ENCODE measurements at places on chromosomes 13 and 19.

DNA sequence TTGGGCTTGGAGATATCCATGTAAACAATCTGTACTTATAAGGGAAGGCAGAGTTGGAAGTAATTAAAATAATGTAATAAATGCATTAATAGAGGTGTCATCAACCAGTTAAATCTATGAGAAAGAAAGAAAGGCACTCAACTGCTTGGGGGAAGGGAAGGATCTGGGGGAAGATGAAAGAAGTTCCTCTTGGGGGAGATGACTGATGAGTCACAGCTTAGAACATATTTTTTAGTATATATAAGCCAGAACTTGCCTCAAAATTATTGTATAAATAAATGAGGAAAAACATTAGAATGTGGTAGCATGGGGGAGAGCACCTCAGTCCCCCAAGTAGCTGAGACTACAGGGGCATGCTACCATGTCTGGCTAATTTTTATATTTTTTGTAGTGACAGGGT lies 205.8 kb downstream of the GGACT start:
- DNase-seq = no peak

- DNase-seq = no peak
These were observed 194.2 kb downstream of the RGCC start for GRCh38 chr13:41651413-41652058.

DNA sequence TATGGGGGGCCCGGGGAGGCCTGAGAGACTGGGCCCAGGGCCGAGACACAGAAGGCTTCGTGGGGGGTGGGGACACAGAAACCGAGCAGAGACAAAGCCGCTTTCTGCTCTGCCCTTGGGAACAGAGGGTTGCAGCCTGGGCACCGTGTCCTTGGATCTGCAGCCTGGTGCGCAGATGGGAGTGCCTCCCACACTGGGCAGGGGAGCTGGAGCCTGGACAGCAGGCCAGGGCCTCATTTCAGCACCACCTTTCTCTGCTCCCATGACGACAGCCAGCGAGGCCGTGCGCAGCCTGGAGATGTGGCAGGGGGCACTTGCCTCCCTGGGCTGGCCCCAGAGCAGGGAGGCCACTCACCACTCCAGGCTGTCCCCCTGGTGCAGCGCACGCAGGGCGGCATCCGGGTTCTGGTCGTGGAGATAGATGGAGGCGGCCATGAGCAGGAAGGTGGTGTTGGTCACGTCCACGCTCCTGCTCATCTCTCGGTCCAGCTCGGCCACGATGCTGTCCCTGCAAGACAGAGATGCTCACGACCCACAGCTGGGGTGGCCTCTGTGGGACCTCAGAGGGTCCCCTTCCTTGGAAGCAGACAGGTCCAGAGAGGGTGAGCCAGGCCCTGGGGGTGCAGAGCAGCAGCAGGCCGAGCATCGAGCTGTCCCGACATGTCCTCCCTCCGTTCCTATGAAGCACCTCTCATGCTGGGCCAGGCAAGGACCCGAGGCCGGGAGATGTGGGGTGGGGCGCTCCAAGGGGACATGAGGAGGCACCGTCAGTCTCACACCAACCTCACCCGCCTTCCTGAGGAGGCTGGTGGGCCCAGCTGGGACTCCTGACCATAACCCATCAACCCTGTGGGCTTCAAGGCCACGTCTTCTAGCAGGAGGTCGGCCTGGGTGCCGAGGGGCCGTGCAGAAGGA lies 10.9 kb upstream of the CERS1 start:
- peak; percentile 78 for DNase-seq

- DNase-seq = no peak
These were observed 10.6 kb downstream of the PIAS4 start for GRCh38 chr19:4018140-4018613.

GRCh38 chr13:41467425-41467945 lies 10.1 kb downstream of the RGCC start:
- peak; percentile 11 for DNase-seq

Measured in caudate nucleus (tissue), 63 donors.